ENCODE measurements at places on chromosomes 7 and 10.

GRCh38 chr7:81333004-81333403, 414.2 kb upstream of the SEMA3C start:
- no peak for DNase-seq

- no peak for DNase-seq
These were observed 6.9 kb downstream of the C10orf105 start for GRCh38 chr10:71712572-71713134.

- no peak for DNase-seq
These were observed 46.6 kb upstream of the UCN3 start for GRCh38 chr10:5318148-5318547.

GRCh38 chr10:876438-876837, 55.1 kb downstream of the LARP4B start:
- DNase-seq, result no peak

- no peak for DNase-seq
These were observed 758.0 kb upstream of the LRRTM3 start for GRCh38 chr10:66167816-66168215.

DNA sequence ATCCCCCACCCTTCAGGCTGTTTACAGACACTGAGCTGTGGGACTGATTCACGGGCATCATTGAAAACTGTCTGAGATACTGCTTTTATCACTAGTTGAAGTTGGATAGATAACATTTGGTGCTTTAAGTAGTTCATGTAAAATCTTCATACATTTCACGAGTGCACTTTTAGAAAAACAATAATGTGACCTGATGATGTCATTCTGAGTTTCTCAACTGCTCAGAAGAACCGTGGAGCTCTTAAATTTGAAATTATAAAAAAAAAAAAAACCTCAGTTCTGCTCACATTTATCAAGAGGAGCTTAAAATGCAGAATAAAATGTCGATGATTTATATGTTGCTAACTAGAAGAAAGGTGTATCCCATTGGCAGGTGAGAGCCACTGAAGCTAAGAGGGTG, 81.5 kb downstream of the GALNT11 start:
- no peak for DNase-seq

- DNase-seq, result no peak
These were observed 9.7 kb downstream of the GDF2 start for GRCh38 chr10:47331954-47332353.

- DNase-seq, result peak; percentile 91
These were observed 7.6 kb upstream of the ORAI2 start for GRCh38 chr7:102425639-102426267.

GRCh38 chr10:18665815-18666558, 6.8 kb downstream of the ARL5B start:
- DNase-seq, result no peak

DNA sequence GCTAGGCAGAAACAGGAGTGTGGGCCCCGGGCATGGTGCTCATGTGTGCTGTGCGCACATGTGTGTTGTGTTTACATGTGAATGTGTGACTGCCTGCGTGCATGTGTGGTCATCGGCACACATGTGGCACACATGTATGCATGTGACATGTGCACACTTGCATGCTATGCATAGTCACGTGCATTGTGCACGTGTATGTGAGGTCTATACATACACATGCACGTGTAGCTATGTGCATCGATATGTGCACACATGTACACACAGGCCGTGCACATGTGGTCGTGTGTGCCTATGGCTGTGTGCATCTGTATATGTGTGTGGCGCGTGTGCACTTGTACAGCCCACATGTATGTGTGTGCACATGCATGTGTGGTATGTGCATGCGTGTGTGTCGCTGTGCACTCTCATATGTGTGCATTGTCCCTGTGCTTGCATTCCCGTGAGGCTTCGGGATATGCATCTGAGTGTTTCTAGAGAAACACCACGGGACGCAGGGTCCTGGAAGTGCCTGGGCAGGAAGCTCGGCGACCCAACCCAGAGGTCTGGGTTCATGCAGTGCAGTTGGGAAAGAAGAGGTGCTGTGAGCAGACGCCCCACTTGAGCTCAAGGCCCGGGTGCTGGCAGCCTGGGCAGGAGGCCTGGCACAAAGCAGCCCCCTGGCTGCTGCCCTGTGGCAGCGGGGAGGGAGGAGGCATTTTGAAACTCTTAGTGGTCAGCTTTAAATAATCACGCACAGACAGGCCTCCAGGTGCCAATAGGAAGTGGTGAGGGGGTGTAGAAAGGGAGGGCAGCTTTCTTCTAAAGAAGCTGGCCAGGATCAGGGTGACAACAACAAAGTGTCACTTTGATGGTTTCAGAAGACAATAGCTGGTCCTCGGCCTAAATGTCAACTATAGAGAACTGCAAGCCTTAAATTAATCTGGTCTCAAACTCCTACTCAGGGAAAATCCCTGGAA, 410.0 kb upstream of the MGMT start:
- DNase-seq, result no peak

- no peak for DNase-seq
These were observed 72.5 kb upstream of the LRRN3 start for GRCh38 chr7:111018447-111018846.

GRCh38 chr7:16171928-16172327, 249.4 kb downstream of the CRPPA start:
- no peak for DNase-seq

DNA sequence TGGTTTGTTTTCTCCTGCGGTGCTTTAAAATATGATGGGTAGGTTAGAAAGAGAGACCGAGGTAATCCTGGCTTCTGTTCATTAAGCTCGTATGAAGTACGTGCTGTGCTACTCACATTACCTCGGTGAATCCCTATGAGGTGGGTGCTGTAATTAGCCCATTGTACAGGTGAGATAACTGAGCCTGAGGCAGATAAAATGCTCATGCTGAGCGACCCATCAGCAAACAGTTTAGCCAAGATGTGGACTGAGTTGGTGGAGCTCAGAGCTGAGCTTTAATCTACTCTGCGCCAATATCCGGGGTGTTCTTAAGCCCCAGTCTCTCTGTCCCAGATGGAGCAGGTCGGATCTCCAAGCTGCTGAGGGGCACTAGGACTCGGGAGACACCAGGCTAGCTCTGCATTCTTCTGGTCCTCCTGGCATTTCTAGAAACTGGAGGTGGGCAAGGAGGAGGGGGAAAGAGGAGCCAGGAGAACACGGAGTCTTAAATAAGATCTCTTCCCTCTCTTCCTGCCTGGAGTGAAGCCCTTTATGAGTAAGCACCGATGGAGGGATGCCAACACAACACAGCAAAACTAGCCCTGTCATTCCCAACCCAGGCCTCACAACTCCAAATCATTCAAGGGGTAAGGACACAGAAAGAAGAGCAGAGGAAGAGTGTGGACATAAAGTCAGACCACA, 458.5 kb downstream of the KCNMA1 start:
- no peak for DNase-seq

DNA sequence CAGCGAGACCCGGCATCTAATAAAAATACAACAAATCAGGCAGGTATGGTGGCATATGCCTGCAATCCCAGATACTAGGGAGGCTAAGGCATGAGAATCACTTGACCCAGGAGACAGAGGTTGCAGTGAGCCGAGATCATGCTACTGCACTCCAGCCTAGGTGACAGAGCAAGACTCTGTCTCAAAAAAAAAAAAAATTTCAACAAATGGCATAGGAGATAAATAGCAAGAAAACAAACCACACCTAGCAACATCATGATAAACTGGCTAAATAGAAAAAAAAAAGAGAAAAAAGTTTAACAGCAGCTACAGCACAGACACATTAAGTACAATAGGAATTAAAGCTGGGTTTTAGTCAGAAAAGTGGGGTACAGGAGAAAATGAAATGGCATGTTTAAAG, 1034.6 kb upstream of the LRRN3 start:
- DNase-seq, result no peak

DNA sequence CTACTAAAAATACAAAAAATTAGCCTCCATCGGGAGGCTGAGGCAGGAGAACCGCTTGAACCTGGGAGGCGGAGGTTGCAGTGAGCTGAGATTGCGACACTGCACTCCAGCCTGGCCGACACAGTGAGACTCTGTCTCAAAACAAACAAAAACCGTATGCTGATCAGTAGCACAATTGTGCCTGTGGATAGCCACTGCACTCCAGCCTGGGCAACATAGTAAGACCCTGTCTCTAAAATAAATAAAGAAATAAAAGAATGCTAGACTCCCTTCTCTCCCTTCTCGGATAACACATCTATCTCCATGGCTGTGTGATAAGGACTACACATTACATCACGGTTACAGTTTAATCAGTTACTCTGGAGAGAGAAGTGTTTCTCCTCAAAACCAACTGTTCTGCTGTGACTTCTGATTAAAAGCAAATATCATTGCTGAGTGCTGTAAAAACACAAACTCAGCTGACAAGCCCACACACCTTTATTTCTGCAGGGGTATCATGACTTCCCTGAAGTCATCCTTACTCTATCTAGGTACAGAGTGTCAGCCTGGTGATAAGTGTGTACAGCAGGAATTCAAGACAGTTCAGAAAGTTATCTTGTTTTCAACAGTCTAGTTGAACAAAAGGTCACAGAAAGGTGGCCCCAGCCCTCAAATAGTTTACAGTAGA, 5.3 kb upstream of the ARHGAP19 start:
- no peak for DNase-seq

DNA sequence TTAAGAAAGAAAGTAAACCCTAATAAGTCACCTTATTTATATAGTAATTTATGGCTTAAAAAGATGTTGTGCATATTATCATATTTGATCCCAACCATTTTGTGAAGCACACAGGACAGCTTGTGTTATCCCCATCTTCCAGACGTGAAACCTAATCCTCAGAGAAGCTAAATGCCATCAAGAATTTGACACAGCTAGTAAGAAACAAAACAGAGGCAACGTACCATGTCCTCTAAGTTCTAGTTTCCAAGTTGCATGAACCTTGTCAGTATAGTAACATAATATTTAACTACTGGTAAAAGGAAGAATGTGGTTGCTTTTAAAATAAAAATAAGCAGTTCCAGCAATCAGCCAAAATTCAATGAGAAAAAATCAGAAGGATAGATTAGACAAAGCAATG, 41.5 kb downstream of the PTN start:
- DNase-seq, result no peak

- no peak for DNase-seq
These were observed 139.9 kb downstream of the SH3PXD2A start for GRCh38 chr10:103715430-103715829.

GRCh38 chr7:155545348-155545747, 1.0 kb downstream of the CNPY1 start:
- DNase-seq, result peak; percentile 25

- no peak for DNase-seq
These were observed 11.1 kb downstream of the YWHAG start for GRCh38 chr7:76347710-76348109.

GRCh38 chr10:13743101-13743693, 156.4 kb downstream of the PRPF18 start:
- DNase-seq, result no peak

DNA sequence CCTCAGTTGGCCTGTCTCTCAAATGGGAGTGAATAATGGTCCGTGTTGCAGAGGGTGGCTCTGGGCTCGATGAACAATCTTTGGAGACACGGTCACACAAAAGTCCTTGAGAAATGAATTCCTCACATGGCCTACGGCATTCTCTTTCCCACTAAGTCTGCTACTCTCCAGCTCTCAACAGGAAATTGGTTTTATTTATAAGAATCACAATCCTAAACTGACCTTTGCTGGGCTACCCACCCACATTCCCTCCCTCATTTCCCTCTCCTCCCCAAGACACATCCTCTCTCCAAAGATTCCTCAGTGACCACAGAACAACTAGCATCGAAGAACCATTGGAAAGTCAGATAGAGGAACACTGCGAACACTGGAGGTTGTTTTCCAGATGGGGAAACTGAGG, 4.7 kb downstream of the AFAP1L2 start:
- no peak for DNase-seq

DNA sequence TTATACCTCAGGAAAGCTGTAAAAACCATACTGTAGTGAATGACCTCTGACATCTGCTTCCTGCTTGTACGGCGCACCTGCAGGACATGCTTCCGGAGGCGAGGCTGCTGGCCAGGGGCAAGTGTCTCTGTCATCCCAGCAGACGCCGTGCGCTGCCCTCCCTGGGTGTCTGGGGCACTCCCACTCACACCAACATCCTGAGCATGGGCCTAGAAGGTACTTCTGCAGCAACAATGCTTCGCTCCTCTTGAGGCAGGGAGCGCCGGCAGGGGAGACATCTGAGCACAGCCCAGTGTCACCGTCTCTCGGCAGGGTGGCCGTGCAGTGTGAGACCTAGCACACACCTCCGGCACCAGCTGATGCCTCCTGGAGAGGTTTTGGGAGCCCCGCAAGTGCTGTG, 269.2 kb downstream of the MAD1L1 start:
- peak; percentile 41 for DNase-seq

- DNase-seq, result no peak
These were observed 3.2 kb downstream of the TRPV6 start for GRCh38 chr7:142882338-142882678.

- no peak for DNase-seq
These were observed 91.1 kb downstream of the PPP1R9A start for GRCh38 chr7:94998266-94999068.

DNA sequence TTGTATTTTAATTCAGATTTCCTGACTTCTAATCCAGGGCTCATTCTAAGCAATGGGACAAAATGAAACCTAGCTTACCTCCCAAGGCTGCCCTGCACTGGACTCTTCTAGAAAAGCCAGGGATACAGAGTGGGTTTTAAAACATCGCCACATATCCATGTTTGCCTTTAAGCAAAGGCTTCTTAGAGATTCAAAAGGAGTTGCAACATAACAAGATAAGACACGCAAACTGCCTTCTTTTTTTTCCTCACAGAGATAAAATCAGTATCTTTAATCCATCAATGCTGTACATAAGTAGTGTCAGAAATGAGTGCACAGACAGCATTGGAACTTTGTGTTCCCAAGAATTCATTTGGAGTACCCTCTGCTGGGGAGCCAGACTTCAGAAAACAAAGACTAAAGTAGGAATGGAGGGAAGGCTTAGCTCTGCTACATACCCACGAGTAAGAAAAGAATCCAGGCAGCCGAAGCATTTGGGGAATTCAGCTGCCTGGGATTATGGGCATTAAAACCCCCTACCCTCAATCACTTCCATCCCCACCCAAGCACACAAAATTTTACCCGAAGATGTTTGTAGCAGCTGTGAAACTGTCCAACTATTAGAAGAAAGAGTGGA, 427.8 kb downstream of the ARL4A start:
- DNase-seq, result no peak

GRCh38 chr7:18845700-18846099, 271.7 kb downstream of the TWIST1 start:
- no peak for DNase-seq

DNA sequence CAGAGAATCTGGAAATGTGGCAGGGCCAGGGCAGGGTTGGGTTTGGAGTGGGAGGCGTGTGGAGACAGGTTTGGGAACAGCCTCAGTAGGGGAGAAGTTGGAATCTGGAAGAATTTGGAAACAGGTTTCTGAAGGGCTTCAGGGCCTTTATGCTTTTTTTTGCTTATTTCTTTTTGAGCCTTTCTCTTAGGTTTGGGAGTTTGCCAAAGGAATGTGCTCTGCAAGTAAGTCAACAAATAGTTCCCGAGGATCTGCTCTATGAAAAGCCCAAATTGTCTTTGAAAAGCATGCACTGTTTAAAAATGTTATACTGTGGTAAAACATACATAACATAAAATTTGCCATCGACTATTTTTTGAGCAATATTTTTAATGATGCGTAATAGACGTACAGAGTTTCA, 86.7 kb upstream of the ADRB1 start:
- DNase-seq, result no peak
